ENCODE measurements at places on chromosomes 7 and 10. TPM values are rescaled to one million over a fixed set of nuclear protein-coding genes. Genes with fewer than 3 reads are reported as not detected.

- peaks cover 4% of the 10 kb centered on the region for H3K27me3 ChIP-seq
- no peaks in the 10 kb centered on the region for H3K36me3 ChIP-seq
- H3K27ac ChIP-seq: no peak overlapping the region
- H3K4me3 ChIP-seq: no peak overlapping the region
- DNase-seq: no peak
Measured at GRCh38 chr7:55240418-55241142, 124.6 kb upstream of the LANCL2 start.

DNA sequence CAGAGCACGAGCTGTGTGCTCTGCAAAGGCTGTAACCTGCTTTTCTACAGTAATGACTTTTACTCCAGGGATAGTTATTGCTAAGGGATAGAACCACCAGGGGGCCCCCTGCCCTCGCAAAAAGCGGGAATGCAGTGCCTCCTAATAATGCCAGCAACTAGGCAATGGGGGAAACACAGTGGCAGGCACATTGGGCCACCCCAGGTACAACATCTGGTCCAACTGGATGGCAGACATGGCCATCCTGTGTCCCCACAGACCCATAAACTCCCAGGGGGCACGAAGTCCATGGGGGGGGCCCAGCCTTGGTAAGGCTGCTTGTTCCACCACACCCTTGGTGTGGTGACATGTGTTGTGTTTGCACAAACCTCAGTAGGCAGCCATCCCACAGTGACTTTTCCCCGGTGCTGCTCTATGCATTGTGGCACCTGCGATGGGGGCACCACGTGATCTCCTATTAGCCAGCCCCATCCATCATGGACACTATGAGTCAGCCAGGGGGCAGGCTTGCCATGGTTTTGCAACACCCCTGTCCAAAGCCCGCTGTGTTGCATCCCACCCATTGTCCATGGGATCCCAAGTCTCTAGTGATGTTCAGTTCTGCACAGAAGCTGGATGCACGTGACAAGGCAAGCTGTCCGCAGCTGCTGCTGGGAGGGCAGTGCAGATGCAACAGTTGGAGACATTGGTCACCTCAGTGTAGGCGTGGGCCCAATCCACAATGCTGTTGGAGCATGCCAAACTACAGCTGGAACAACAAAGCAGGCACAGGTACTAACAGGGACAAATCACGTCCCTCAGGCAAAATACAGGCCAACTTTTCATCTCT, 84.0 kb downstream of the ANLN start:
- H3K27me3 ChIP-seq: no peaks in the 10 kb centered on the region
- no peak overlapping the region for H3K27ac ChIP-seq
- no peaks in the 10 kb centered on the region for H3K4me1 ChIP-seq
- H3K4me3 ChIP-seq: no peak overlapping the region

DNA sequence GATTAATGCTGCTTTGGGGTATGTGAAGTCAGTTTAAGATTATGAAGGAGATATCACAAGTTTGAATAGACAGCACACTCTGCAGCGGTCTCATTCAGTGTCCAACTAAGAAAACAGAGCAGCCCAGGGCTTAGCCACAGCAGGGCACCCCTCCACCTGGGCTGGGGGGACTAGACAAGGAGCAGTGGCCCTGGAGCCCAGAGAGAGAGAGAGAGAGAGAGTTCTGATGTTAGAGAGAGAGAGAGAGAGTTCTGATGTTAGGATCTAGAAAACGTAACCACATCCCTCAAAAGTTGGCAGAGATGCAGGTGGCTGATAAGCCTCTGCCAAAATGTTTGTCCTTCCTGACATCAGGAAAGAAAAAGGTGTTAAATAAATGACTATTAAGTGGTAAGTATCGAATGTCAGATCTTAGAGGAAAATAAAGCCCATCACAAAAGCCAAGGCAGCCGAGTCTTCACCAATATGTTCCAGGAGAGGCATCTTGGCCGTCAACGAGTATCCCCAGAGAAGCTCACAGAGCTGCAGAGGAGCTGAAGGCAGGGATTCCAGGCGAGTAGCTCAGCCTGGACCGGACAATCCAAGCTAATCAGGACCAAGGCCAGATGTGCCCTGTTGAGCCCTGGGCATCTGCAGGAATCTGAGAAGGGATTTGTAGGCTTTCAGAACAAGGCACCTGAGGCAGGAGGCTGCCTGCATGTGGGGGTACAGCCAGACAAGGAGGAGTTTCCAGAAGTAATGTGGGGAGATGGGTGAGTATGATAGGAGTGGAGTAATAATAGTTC, 150.1 kb upstream of the TCF7L2 start:
- no peak overlapping the region for H3K4me3 ChIP-seq
- no peaks in the 10 kb centered on the region for H3K27me3 ChIP-seq
- H3K4me1 ChIP-seq: no peaks in the 10 kb centered on the region
- no peak for DNase-seq

DNA sequence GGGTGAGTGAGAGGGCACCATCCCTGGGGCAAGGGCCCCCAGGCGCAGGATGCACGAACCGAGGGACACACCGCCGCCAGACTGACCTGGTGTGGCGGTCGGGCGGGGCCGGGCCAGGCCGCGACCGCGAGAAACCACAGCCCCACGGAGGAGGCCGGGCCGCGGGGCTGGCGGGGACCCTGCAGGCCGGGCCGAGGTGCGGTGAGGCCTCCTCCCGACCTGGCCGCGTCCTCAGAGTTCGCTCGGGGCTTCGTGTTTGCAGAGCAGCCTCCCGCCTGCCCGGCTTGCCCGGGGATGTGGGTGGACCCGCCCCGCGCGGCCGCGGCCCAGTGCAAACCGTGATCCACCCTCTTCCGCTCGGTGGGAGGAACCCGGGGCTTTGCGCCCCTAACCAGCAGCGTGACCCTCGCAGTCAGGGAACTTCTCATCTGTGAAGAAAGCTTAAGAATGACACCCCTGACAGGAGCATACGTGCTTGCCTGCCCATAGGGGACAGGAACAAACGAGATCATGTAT, 20.6 kb upstream of the HOXA13 start:
- no peak for DNase-seq
- H3K4me1 ChIP-seq: no peaks in the 10 kb centered on the region
- no peaks in the 10 kb centered on the region for H3K36me3 ChIP-seq
- H3K27me3 ChIP-seq: peaks cover 61% of the 10 kb centered on the region

DNA sequence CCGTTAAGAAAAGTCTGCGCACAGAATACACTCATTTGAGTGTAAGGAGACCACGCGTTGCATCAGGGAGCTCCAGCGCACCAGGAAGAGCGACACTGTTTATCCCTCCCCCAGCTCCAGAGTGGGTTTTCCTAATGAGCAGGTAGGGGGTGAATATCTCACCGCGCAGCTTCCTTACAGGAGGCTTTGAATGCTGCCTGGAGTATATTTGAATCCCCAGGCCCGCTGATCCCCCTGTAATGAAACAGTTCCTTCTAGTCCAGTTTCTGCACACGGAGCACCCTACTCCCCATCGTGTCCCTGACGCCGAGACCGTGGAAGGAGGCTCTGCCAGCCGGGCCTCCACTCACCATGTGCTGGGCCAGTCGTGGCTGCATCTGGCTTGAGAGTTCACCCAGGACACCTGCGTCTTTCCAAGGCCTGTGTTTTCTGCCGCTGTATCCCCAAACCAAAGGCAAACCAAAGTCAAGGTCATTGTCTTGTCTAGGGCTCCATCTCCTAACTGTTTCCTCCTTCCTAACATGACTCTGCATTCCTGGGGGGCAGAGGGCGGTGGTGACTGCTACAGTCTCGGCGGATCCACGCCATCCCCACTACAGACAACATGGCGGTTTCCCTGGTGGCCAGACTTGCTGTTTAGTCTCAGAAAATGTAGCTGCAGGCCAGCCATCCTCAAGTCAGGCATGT, 167.8 kb downstream of the USP6NL start:
- H3K27ac ChIP-seq: no peak overlapping the region
- DNase-seq: no peak
- H3K27me3 ChIP-seq: peaks cover 7% of the 10 kb centered on the region
- H3K36me3 ChIP-seq: no peaks in the 10 kb centered on the region
- no peak overlapping the region for H3K4me3 ChIP-seq
- no peaks in the 10 kb centered on the region for H3K4me1 ChIP-seq

DNA sequence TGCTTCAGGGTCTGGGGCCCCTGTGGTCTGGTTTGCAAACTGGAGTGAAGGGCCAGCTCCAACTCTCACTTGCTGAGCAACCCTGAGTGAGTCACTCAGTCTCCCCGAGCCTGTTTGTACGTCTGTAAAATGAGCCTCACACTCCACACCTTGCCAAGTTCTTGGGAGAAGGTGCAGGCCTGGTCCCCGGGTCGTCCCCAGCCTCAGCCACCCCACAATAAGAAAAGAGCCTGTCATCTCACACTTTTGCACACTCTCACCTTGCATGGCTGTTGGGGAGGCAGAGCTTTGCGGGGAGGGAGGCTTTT, 5.2 kb downstream of the GRIFIN start:
- H3K27ac ChIP-seq: no peak overlapping the region
- no peaks in the 10 kb centered on the region for H3K27me3 ChIP-seq
- DNase-seq: peak; percentile 76
- H3K4me1 ChIP-seq: peaks cover 6% of the 10 kb centered on the region
- no peaks in the 10 kb centered on the region for H3K36me3 ChIP-seq
- no peak overlapping the region for H3K4me3 ChIP-seq

DNA sequence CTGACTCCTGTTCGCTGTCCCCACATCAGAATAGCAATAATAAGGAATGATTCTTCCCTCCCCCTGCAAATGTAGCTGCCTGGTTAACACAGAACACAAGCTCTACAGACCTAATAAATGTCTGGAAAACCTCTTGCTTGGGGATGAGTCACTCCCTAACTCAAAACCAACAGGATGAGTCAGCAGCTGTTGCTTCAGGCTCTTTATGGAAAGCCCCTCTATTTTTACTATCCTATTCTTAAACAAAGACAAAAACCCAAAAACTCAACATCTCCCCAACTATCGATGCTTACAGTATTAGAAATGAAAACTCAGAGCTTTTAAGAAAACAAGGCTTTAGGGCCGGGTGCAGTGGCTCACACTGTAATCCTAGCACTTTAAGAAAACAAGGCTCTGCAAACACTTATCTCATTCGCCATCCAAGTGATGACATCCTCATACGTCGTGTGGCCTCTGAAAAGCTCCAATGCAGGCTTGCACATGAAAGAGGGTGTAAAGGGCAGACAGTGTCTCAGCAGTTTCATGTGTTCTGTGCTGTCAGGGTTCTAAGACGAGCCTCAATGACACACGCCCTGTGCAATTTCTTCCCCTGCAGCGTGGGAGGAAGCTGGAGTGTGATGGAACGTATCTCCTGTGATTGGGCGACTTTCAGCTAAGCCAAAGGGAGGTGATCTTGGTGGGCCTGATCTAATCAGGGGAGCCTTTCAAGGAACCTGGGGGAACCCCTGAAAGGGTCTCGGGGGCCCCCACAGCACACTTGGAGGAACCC, 70.1 kb downstream of the AMZ1 start:
- H3K4me3 ChIP-seq: peak overlapping the region; percentile 32
- H3K4me1 ChIP-seq: peaks cover 51% of the 10 kb centered on the region
- H3K36me3 ChIP-seq: no peaks in the 10 kb centered on the region
- peak; percentile 99 for DNase-seq
- peak overlapping the region; percentile 96 for H3K27ac ChIP-seq
- H3K27me3 ChIP-seq: no peaks in the 10 kb centered on the region

ABCA13 gene
- 0.26 TPM for total RNA-seq

BAMBI gene
- 4.6 TPM for total RNA-seq

ZNF680 gene
- 10.1 TPM for total RNA-seq

MKRN1 gene
- 74.0 TPM for total RNA-seq

SFTPA1 gene
- total RNA-seq: not detected

CLIP2 gene
- total RNA-seq: 58.3 TPM

PURB gene
- total RNA-seq: 15.2 TPM

CNPY1 gene
- not detected for total RNA-seq
